Neuronal stem cell (in vitro differentiated cells): ENCODE measurements at places on chromosomes 1 and 21.
A peak's percentile ranks its signal among the peaks of the same experiment; 100 is the strongest.

DNA sequence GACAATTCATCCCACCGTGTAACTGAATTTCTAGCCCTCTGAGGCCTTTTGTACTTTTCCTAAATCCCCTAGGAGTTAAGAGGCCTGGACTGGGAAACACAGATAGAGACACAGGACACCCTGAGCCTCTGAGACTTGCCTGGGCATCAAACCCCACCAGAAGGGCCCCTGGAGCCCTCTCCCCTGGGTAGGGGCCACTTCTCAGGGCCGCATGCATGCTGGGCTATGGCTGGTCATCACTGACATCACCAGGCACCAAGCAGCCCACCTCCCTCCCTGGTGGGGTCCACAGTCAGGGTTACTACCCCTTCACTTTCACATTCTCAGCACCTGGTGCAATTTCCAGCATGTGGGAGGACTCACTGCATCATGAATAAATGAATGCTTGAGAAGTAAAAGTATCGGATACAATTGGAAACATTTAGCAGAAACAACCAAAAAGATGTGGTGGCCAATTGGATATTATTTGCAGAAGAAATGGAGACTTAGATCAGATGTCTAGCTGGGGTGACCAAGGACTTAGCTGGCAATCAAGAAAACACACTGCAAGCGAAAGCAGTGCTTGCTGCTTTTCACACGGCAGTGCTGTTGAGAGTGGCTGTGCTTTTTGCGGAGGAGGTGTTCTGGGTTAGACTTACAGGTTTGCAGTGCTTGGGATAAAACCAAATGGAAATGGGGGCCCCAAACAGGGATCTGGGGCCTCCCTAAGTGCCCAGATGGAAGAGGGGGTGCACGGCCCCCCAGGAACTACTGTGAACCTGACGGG lies 950 bp upstream of the KRTAP10-7 start:
- H3K27me3 ChIP-seq: no peaks in the 10 kb centered on the region
- DNase-seq: no peak

DNA sequence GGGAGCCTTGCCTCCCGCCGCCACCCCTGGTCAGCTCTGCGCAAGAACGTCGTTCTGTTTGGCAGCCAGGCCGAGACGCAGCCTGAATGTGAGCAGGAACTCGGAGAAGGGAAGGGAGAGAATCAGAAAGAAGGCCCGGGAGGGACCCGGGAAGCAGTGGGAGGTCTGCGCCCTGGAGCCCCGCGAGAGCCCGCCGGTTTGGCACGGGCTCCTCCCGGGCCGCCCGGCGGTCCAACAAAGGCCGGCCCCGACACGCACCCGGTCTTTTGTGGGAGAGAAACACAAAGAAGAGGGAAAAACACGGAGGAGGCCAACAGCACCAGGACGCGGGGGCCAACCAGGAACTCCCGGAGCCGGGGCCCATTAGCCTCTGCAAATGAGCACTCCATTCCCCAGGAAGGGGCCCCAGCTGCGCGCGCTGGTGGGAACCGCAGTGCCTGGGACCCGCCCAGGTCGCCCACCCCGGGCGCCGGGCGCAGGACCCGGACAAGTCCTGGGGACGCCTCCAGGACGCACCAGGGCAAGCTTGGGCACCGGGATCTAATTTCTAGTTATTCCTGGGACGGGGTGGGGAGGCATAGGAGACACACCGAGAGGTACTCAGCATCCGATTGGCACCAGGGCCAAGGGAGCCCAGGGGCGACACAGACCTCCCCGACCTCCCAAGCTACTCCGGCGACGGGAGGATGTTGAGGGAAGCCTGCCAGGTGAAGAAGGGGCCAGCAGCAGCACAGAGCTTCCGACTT lies 2.7 kb upstream of the OLIG2 start:
- H3K27me3 ChIP-seq: peaks cover 64% of the 10 kb centered on the region
- no peak for DNase-seq
- peaks cover 13% of the 10 kb centered on the region for H3K4me1 ChIP-seq
- no peak overlapping the region for H3K4me3 ChIP-seq
- no peaks in the 10 kb centered on the region for H3K36me3 ChIP-seq
- no peak overlapping the region for H3K27ac ChIP-seq

- H3K4me1 ChIP-seq: no peaks in the 10 kb centered on the region
- H3K27me3 ChIP-seq: no peaks in the 10 kb centered on the region
- H3K4me3 ChIP-seq: no peak overlapping the region
- H3K27ac ChIP-seq: no peak overlapping the region
- H3K36me3 ChIP-seq: no peaks in the 10 kb centered on the region
Observed at GRCh38 chr21:37765221-37765900, 150.9 kb downstream of the KCNJ6 start.

- no peak overlapping the region for H3K4me3 ChIP-seq
- H3K27ac ChIP-seq: no peak overlapping the region
- H3K36me3 ChIP-seq: no peaks in the 10 kb centered on the region
- H3K27me3 ChIP-seq: no peaks in the 10 kb centered on the region
- no peak for DNase-seq
Observed at GRCh38 chr1:168609741-168610510, 33.5 kb downstream of the XCL1 start.

- H3K36me3 ChIP-seq: no peaks in the 10 kb centered on the region
- no peak overlapping the region for H3K4me3 ChIP-seq
- peaks cover 10% of the 10 kb centered on the region for H3K4me1 ChIP-seq
- no peak for DNase-seq
Observed at GRCh38 chr1:59126366-59126765, 170.5 kb upstream of the FGGY start.

DNA sequence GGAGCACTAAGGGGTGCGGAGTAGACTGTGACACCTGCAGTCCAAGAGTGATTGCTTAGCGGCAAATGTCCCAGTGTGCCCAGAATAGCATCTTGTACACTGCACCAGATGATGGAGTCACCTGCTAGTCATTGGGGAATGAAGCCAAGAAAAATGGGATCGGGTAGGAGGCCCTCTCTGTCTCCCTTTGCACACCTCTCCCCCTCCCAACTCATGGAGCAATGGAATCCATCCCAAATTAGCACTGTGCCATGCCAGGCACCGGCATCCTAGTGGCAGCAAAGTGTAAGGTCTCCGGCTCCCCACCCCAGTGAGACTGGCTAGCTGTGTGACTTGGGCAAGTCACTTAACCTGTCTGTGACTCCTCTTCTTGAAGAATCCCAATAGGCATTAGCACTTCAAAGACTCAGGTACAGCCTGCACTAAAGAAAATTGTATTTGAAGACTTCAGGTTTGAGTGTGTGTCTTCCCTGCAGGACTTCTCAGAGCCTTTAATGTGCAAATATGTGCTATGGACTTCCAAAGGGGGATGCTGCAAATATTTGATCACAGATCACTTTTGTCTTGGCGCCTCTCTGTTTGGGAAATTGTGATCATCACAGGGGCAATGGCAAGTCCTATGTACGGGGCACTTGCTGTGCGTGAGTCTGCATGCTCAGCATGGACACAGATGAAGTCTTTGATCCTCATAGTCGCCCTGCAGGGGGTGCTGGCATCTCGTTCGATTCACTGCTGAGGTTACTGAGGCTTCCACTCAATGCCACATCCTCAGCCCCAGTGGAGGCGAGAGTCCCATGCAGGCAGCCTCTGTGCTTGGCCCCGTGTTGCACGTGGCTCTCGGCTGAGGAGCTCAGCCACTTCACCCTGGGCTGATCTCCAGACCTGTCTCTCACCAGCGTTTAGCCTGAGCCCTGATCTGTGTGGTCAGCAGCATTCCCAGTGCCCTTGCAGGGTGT lies 272.9 kb upstream of the C1orf174 start:
- no peaks in the 10 kb centered on the region for H3K4me1 ChIP-seq
- no peak for DNase-seq
- no peaks in the 10 kb centered on the region for H3K36me3 ChIP-seq
- H3K27me3 ChIP-seq: peaks cover 8% of the 10 kb centered on the region
- H3K27ac ChIP-seq: no peak overlapping the region

DNA sequence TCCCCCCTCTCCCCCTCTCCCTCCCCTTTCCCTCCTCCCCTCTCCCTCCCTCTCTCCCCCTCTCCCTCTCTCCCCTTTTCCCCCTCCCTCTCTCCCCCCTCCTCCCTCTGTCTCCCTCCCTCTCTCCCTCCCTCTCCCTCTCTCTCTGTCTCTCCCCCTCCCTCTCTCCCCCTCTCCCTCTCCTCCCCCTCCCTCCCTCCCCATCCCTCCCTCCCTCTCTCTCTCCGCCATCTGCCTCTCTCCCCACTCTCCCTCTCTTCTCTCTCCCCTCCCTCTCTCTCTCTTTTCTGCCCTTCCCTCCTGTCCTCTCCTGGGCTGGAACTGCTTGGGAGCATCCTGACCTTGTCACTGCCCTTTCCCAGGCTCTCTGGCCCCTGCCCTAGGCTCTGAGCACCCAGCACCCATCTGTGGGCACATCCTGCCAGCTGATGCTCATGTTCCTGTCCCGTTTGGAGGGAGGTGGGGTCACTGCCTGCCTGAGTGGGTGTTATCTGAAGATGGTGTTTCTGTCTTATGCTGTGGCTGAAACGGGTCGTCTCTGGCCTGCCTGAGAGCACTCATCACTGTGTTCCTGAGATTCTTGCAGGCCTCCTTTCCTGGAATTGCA lies 10.8 kb downstream of the FTCD start:
- DNase-seq: no peak
- peaks cover 4% of the 10 kb centered on the region for H3K4me1 ChIP-seq
- H3K27ac ChIP-seq: no peak overlapping the region
- H3K27me3 ChIP-seq: no peaks in the 10 kb centered on the region

- no peak overlapping the region for H3K27ac ChIP-seq
- no peak for DNase-seq
- H3K36me3 ChIP-seq: peaks cover 17% of the 10 kb centered on the region
- H3K27me3 ChIP-seq: no peaks in the 10 kb centered on the region
- no peak overlapping the region for H3K4me3 ChIP-seq
Observed at GRCh38 chr1:44604157-44604955, 69.9 kb downstream of the TMEM53 start.

DNA sequence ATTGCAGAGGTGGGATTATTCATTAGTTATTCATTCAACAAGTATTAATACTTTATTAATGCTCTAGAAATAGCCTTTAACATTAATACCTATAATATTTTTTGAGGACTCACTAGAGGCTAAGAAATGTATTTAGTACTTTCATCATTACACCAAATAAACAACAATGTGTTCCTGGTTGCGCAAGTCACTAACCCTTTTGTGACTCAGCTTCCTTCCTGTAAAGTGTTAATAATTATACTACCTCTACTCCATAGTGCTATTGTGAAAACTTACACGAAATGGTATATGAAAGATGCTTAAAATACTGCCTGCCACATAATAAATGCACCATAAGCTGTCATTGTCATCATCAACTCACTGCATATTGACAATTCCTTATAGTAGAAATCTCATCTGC lies 431.0 kb downstream of the DPYD start:
- H3K4me1 ChIP-seq: peaks cover 2% of the 10 kb centered on the region
- H3K27me3 ChIP-seq: no peaks in the 10 kb centered on the region
- H3K27ac ChIP-seq: no peak overlapping the region
- no peaks in the 10 kb centered on the region for H3K36me3 ChIP-seq
- no peak for DNase-seq

DNA sequence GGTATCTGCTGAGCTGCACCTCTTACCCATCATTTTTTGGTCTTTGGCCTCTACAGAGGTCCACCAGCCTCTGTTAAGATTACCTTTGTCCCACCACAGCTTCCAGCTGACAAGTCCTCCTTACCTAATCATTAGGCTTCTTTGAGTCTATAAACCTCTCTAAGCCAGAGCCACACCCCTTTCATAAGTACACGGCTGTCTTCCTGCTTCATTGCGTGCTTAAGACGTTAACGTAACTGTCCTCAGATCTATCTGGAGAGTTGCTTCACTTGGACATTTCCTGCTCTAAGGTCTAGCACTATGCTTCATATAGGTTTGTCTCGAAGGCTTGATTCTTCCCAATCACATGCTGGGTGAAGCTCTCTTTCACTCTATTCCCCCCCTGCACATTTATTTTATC lies 71.0 kb upstream of the CACHD1 start:
- no peak overlapping the region for H3K27ac ChIP-seq
- H3K4me3 ChIP-seq: no peak overlapping the region
- H3K36me3 ChIP-seq: no peaks in the 10 kb centered on the region
- no peaks in the 10 kb centered on the region for H3K27me3 ChIP-seq
- no peaks in the 10 kb centered on the region for H3K4me1 ChIP-seq
- no peak for DNase-seq

- H3K27me3 ChIP-seq: no peaks in the 10 kb centered on the region
- no peaks in the 10 kb centered on the region for H3K4me1 ChIP-seq
- no peak overlapping the region for H3K4me3 ChIP-seq
- no peak overlapping the region for H3K27ac ChIP-seq
- DNase-seq: no peak
- H3K36me3 ChIP-seq: no peaks in the 10 kb centered on the region
Observed at GRCh38 chr1:241081473-241081872, 275.5 kb downstream of the RGS7 start.

GRCh38 chr1:151655371-151655770 lies 43.5 kb downstream of the SNX27 start:
- no peak for DNase-seq
- no peaks in the 10 kb centered on the region for H3K27me3 ChIP-seq
- no peak overlapping the region for H3K4me3 ChIP-seq
- H3K36me3 ChIP-seq: peaks cover 53% of the 10 kb centered on the region

GRCh38 chr1:227739636-227740035 lies 4.4 kb downstream of the SNAP47 start:
- H3K27ac ChIP-seq: no peak overlapping the region
- no peaks in the 10 kb centered on the region for H3K27me3 ChIP-seq

DNA sequence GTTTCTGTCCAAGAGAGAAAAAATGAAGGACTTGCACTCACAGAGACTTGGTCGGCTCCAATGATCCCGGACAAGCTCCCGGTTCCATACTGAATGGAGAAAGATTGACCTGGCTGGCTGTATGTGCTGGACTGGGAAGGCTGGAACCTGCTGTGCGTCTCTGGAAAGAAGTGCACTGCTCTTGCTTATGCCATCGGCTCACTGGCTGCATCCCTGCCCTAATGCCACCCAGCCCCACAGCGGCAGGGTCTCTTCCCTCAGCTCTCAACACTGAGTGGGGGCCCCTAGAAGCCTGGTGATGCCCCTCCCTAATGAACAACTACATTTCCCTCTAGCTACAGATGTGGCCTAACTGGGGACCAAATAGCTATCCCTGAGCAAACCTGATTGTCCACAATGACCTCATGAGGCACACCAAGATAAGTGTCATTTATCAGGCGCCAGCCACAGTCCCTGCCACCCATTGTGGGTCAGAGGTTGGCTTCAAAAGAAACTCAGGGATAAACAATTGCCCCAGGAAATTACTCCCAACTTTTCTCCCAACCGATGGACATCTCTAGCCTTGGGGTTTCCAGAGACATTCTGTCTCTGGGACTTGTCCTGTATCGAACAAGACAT lies 2.6 kb downstream of the CTSE start:
- no peaks in the 10 kb centered on the region for H3K36me3 ChIP-seq
- H3K27ac ChIP-seq: no peak overlapping the region
- no peaks in the 10 kb centered on the region for H3K4me1 ChIP-seq
- no peaks in the 10 kb centered on the region for H3K27me3 ChIP-seq
- DNase-seq: no peak

GRCh38 chr1:24317956-24318614 lies 1.1 kb upstream of the GRHL3 start:
- DNase-seq: no peak
- no peaks in the 10 kb centered on the region for H3K36me3 ChIP-seq
- peaks cover 2% of the 10 kb centered on the region for H3K27me3 ChIP-seq

GRCh38 chr1:206672011-206672688 lies 12.6 kb upstream of the MAPKAPK2 start:
- H3K27me3 ChIP-seq: peaks cover 61% of the 10 kb centered on the region
- H3K36me3 ChIP-seq: no peaks in the 10 kb centered on the region
- DNase-seq: no peak
- peaks cover 16% of the 10 kb centered on the region for H3K4me1 ChIP-seq
- peak overlapping the region; percentile 44 for H3K27ac ChIP-seq

GRCh38 chr1:30856260-30856790 lies 52.2 kb downstream of the SDC3 start:
- H3K27ac ChIP-seq: no peak overlapping the region
- peaks cover 14% of the 10 kb centered on the region for H3K4me1 ChIP-seq
- DNase-seq: no peak
- H3K36me3 ChIP-seq: no peaks in the 10 kb centered on the region
- H3K27me3 ChIP-seq: no peaks in the 10 kb centered on the region
